Tibial nerve (tissue), 4 donors: ENCODE measurements at places on chromosomes 12 and 14.

GRCh38 chr12:58306266-58307000 lies 365.1 kb downstream of the ATP23 start:
- DNase-seq = no peak

GRCh38 chr12:76024102-76024781 lies 7.3 kb downstream of the PHLDA1 start:
- no peak for DNase-seq

- DNase-seq = no peak
These were observed 190.3 kb downstream of the KCNH5 start for GRCh38 chr14:62854951-62855350.

GRCh38 chr12:92419201-92419600 lies 273.6 kb upstream of the BTG1 start:
- DNase-seq = no peak

- no peak for DNase-seq
These were observed 7.4 kb upstream of the CCDC198 start for GRCh38 chr14:57501039-57501557.

GRCh38 chr14:68113343-68113930 lies 293.9 kb downstream of the RAD51B start:
- DNase-seq = no peak

DNA sequence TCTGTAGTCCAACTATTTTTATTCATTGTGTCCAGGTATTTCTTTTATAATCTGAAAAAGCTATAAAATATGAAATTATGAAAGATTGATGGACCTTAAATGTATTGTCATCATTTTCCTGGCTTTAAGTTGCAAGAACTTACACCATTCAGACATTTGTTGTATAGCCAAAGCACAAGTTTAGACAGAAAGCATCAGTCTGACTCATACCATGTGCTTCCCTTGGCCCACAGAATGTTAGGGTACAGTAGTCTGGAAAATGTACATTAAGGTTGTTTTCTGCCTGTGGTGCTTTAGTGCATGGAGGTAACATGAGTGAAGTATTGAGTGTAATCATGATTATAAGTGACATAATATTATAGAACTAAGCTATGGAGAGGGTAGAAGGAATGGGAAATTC lies 1002.5 kb downstream of the BCL11B start:
- no peak for DNase-seq

- DNase-seq = no peak
These were observed 5.2 kb downstream of the MUCL1 start for GRCh38 chr12:54859502-54859901.

DNA sequence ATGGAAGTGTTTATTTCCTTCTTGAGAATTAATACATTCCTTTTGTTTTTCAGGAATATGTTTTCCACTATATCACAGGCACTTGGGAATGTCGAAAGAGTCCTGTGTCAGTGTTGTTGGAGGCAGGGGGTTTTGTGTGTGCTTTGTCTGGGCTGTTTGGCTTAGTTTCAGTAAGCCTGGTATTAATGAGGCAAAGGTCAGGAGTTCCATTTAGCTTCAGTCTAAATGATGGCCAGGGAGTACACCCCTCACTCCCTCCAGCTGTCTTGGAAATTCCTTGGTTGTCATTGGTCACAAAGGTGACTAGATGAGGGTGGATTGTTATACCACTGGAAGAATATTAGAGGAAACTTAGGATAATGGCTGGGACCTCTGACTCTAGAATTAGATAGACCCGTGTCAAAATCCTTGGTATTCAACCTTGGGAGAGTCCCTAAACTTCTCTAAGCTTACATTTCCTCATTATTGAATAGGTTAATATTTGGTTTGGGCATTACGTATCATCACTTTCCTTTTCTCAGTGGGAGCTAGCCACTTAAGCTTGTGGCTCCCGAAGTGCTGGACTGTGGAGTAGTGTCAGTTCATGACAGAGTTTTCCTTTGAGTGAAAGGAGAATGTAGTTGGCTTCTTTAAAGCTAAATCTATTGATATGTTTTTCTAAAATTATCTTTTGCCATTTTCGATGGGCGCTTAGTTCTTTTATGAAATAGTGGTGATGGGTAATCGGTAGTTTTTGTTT lies 5.2 kb downstream of the FRS2 start:
- no peak for DNase-seq

DNA sequence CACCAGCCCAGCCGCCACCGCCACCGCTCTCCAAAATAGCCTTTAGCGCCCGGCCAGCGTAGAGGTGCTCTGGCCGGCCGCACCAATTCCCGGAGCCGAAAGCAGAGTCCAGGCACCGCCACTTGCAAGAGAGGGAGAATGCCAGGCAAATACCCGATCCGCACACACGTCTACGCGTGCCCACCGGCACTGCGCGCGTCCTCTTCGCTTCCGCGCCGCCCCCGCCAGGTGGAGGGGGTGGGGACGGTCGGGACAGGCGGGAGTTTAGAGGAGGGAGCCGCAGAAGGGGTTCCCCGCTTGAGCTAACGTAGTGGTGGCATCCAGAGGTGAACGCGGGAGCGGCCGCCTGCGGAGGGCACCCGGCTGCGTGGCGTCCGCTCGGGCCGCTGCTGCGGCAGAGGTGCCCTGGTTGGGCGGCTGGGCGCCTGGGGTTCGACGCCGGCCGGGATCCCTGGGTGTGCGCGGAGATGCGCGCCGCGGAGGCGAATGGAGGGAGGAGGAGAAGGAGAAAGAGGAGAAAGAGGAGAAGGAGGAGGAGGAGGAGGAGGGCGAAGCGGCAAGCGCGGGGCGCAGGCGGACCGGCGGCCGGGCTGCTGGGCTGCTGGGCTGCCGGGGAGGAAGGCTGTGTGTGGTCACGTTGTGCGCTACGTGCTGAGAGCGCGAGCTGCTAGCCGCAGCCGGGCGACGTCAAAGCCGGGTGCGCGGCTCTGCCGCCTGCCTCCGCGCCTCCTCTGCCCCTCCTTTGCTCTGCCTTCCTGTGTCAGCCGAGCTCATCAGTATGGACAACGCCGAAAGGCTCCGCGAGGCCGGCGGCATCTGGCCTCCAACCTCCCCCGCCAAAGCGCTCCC lies at the start of gene MDGA2:
Gene MDGA2 (minus strand): TSS at position 140 of the 849 bp plus-strand sequence.
- no peak for DNase-seq

GRCh38 chr12:113039911-113040445 lies 16.6 kb upstream of the DTX1 start:
- DNase-seq = no peak

GRCh38 chr12:45737638-45738037 lies 8.1 kb downstream of the ARID2 start:
- no peak for DNase-seq
